ENCODE measurements at places on chromosomes 13 and 19. TPM values are rescaled to one million over a fixed set of nuclear protein-coding genes. Genes with fewer than 3 reads are reported as not detected.

DNA sequence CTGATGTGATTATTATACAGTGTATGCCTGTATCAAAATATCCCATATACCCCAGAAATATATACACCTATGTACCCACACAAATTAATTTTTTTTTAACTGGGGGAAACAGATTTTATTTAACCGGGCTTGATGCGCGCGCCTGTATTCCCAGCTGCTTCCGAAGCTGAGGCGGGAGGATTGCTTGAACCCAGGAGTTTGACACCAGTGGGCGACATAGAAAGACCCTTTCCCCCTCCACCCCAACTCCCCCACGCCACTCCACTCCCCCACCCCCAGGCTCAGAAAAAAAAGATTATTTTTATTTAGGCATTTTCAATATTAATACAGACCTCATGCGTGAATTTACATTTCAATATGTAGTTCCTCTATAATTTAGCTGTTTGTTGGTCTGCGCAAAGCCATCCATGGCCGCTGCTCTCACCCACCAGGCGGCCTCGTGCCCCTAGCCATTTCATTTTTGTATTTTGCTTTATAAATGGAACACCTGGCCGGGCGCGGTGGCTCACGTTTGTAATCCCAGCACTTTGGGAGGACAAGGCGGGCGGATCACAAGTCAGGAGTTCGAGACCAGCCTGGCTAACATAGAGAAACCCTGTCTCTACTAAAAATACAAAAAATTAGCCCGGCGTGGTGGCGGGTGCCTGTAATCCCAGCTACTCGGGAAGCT, 836 bp upstream of the VPS36 start:
- ATAC-seq = no peak

DNA sequence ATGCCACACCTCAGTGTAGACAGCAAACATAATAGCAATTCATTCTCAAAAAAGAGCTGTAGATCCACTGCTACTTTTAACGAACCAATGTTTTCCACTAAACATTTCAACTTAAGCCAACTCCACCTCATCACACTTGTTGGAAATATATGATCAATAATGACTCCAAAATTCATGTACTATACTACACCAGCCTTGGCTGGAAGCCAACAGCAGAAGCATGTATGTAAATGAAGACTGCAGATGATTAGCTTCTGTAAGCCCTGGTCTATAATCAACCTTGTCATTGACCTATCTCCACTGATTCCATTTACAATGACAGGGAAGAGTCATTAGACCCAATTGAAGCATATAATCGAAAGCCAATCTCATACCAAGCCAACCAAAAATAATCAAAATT, 71.7 kb downstream of the STK24 start:
- ATAC-seq = no peak

- ATAC-seq = no peak
Measured at GRCh38 chr19:6101991-6102390, 8.3 kb downstream of the RFX2 start.

CPB2 gene
- not detected for total RNA-seq

FCAR gene
- 0.34 TPM for total RNA-seq

DPF1 gene
- total RNA-seq = 15.7 TPM
